ENCODE measurements at places on chromosomes 4 and X.

- no peak for DNase-seq
These were observed 73.9 kb upstream of the ZCCHC13 start for GRCh38 chrX:74230094-74230493.

DNA sequence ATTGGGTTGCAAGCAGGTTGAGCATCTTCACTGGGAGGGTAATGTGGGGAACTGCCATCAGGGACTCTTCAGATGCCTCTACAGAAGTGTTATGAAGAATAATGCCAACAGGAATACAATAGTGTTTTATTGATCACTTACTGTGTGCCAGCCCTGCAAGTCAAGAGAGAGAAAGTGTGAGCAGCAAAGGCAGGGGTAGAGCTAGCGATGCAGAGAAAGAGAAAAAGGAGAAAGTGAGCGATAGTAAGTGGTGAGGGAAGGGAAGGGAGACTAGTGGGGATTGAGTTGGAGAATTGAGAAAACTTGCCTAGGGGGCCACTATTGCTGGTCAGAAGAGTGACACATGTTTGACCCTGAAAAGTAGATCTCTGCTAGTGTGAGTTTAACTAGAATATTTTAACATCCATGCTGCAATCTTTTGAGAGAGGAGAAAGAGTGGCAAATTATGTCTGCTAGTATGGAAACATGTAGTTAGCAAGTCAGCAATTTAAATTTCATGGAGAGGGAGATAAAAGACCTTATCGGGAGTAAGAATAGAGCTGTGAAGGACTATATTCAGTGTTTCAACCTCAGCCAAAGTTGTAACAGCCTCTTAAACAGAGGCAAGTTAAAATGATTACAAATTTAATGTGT is 12.2 kb downstream of the AFF1 start:
- DNase-seq, result no peak

DNA sequence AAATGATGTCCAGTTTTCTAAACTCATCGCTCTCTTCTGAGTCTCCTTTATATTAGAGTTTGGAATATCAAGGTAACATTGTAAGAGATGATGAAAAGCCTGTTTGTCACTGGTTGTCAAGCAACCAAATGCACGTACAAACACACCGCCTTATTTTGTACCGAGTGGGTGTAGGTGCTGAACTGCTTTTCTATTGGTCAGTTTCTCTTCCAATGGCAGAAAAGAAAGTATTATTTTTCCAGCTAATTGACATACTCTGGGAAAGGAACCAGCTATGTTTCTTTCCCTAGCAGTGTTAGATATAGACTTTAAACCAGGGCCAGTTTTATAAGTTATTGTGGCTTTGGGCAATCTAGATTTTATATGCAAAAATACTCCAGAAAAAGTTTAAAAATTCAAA is 6.6 kb upstream of the PPM1K start:
- no peak for DNase-seq

DNA sequence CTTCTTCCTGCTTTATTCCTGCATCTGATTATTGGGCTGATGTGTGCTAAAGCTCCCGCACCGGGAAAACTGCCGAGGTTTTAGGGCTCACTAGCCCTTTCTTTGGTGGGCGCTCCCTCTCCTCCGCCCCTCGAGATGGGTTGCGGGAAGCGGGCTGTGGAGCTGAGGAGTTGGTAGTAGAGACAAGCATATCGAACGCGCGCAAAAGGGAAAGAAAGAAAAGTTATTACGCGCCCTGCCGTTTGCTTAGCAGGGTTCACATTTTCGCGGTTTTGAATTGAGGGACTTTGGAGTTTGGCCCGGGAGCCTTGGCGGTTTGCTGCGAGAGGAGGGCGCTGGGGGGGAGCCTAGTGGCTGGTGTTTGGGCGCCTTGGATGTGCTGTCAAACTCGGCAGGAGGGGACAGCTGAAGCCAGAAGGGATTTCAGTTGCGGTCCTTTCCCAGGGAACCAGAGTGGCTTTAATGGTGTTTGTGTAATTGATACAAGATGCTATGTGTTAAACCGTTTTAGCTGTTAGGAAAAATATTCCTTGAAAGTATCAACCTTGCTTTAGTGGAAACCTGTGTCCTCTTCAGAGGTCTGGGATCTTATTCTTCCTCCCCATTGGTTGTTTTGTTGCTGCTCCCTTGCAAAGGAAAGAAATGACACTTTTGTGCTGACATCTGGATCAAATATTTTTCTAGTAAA is 1.1 kb downstream of the GAB1 start:
- peak; percentile 86 for DNase-seq

- DNase-seq, result no peak
These were observed 19.4 kb upstream of the RAB40A start for GRCh38 chrX:103538728-103539127.

- no peak for DNase-seq
These were observed 134.2 kb downstream of the CAMK2D start for GRCh38 chr4:113627321-113627720.

DNA sequence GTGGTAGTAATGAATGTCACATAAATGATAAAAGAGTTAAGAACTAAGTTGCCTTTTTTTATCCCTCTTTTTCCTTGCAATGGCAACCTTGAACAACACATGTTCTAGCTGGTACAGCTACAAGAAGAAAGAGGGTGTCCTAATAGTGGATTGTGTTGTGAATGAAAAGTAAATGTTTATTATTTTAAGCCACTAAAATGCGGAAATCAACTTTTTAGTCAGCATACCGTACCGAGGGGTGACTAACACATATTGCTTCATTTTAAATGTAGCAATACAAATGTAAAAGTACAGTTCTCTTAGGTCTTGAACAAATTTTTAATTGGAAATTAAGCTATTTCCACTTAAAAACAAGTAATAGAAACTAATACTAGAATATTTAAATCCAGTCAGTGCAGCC is 17.7 kb upstream of the AP1AR start:
- DNase-seq, result no peak

DNA sequence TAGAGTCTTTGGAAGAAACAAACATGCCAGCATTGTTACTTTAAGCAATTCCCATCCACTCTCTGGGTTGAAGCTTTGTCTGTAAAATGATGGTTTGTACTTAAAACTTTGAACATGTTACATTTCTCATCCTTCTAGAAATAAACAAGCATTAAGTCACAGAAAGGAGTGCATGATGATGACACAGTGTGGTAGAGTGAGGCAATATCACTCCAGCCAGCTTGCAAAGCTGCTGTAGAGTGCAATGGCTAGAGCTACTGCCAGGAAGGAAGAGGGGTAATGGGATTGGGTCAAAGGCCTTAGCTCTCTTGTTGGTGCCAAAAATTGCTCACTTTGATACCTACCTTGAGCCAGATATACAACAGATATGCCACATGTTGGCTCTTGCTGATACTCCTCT is 12.3 kb upstream of the ENOX2 start:
- no peak for DNase-seq

DNA sequence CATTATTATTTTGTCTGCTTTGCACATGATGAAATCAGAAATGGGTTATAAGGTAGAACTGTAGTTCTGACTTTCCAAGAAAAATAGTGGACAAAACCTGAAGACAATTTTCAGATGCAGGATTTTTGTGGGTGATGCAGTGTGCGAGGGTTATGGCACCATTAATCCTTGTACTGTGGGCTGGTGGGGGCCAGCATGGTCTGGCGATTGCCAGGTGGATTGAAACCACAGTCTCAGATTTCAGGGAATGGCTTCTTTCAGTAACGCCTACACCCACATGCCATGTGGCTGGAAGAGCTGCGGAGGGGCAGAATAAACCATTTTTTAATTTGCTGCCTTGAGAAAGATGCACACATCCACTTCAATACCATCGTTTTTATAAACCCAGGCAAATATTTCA is 150.5 kb downstream of the ARSF start:
- no peak for DNase-seq

DNA sequence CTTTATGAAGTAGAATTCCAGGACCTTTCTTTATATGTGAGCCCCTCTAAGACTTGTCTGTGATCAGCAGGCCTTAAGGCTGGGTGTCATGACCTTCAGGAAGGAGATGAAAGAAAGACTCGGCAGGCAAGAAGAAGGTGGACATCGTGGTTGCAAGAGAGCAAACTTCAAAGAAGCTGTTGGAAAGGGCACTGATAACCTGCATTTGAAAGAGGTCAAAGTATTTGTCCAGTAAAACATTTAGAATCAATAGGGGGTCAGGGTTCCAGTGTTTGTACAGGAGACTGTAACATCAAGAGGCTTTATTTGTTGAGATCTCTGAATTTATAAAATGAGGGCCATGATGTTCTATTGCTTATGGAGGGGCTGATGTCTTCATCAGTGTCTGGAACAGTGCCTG is 44.2 kb downstream of the COMMD8 start:
- DNase-seq, result no peak

- no peak for DNase-seq
These were observed 34.4 kb upstream of the ACSL1 start for GRCh38 chr4:184860018-184860779.

- DNase-seq, result no peak
These were observed 27.5 kb downstream of the UBE2D3 start for GRCh38 chr4:102799816-102800215.

- DNase-seq, result no peak
These were observed 156.0 kb upstream of the ANKRD50 start for GRCh38 chr4:124868495-124868894.

DNA sequence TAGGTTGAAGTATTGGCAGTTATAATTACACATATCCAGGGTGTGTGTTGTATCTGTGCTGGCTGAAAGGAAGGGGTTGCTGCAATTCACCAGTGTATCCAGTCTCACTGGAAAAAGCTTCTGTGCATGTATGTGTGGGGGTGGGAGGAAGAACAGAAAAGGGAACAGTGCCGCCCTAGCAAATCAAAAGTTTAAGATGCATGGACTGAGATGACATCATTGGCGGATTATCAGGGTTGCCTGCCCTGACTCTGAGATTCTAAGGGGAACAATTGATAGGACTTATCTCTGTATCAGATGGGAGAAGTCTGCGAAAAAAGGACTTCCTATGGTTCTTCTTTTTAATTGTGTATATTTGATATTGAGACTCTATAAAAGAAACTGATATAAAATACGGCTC is 3.5 kb downstream of the SLC25A43 start:
- DNase-seq, result no peak

DNA sequence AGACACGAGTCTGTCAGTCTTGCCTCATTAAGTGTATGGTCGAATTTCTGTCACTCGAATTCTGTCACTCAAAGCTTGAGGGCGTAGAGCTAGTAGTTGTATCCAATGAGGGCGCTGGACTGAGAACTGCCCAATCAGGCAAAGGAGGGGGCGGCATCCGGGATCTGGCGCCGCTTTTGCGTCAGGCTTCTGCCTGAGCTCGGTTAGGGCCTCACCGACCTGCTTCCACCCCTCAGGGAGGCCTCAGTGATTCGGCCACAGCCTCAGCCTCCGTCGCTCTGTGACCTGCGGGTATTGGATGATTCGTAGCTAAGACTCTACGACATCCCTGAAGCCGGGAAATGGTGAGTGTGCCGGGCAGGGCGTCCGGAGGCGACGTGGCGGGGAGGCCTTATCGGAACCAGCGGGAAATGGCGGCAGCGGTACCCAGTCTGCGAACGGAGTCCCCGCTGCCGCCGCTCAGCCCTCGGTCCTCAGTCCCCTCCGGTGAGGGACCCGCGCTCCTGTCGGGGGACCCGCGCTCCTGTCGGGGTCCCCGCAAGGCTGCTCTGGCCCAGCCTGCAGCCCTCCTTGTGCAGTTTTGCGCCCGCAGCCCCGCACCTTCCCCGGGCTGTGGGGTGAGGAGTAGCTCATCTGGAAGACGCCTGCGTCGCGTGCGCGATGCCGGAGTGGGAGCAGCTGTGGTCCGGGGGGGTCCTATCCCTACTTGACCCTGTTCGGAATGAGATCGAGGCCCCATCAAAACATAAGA is 88.3 kb downstream of the ZNF718 start:
- peak; percentile 93 for DNase-seq

DNA sequence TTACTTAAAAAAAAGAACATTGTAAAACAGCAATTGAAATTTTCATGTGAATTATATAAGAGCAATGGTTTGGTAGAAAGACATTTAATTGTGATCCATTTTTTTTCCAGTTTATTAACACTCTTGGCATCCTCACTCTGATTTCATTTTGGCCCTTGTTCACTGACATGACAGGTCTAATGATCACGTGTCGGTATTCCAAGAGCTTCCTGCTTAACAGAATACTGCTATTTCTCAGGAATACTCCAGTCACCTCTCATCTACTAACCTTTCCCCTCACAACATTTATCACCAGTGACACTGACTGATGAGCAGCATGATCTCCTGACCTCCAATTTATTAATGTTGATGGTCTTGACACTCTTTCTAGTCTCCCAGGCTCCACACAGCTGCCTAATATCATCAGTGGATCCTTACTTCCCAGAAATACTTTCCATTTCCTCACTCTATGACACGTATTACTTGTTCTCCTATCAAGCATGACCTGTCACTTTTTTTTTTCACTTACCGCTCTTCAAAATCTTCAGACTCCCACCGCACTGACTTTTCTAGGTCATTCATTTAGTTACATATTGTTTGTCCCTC is 847.8 kb upstream of the SLIT2 start:
- no peak for DNase-seq

DNA sequence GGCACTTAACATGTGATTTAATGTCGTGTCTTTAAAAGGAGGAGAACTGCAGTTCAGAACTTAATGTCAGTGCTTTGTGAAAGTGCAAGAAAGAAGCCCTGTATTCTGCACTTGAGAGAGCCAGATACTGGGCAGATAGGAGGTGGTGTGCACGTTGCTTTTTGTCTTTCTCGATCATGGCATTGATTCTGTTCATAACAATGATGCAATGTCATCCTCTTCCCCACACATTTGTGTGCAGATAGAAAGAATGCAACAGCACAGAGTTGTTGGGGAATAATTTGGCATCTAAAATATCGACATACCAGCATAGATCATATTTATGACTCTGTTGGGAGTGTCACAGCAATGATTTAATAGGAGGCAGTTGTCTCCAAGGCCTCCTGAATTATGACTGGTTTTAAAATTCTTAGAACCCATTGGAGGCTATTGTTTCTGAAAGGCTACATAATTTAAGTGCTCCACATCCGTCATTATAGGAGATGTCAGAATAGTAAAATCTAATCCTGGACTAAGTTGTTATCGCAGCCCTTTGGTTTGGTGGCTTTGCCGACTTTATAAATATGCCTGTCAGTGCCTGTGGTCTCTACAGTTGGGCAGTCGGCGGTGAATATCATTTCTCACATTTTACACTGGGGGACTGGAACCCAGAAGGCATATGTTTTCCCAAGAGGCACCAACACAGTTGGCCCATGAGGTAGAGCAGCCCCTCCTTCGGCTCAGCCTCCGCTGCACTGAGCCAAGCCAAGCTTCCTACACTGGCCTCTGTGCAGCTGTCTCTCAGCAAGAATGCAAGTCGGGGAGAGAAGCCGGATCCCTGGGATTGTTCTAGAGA is 124.9 kb downstream of the PTTG2 start:
- no peak for DNase-seq

DNA sequence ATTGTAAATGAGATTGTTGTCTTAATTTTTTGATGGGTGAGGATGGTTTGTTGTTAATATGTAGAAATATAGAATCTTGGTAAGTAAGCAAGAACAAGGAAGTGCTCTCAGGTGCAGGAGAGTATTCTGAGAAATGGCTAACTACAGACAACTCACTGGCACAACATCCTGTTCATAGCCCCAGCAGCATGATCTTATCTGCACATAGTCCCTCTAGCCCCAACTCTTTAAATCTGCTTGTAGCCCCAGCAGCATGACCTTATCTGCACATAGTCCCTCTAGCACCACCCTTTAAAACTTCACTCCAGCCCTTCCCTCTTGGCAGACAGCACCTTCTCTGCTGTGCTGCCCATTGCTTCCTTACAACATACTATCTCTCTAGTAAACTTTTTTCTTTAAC is 1957.1 kb upstream of the ADGRL3 start:
- no peak for DNase-seq

GRCh38 chr4:181006499-181007260 is 1236.5 kb upstream of the TENM3 start:
- DNase-seq, result no peak

- no peak for DNase-seq
These were observed 515.6 kb upstream of the GNPDA2 start for GRCh38 chr4:45241976-45242375.

- DNase-seq, result no peak
These were observed 109.5 kb downstream of the PRR32 start for GRCh38 chrX:126929071-126929470.

Data from posterior vena cava (tissue), 2 donors.